ENCODE measurements at places on chromosomes 3 and 15.

GRCh38 chr3:165518346-165518745 lies 318.9 kb downstream of the BCHE start:
- DNase-seq = no peak

- no peak for DNase-seq
These were observed 43.0 kb downstream of the NSMCE3 start for GRCh38 chr15:29226436-29227208.

DNA sequence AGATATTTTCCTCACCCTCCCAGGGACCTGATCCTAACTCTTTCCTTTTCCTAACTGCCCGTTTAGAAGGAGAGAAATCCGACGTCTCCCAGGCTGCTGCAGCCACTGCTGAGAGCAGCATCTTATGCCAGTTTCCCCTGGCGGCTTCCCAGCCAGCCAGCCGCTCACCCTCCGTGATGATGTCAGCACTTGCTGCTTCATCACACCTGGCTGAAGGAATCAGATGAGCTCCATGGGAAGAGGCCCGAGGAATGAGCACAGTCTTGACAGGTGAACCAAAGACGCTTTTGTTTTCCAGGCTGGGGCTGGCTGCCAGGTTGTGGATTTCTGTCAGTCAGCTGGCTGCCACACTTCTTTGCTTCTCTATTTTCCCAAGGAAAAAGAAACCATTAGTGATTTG lies 445.1 kb upstream of the RBMS3 start:
- no peak for DNase-seq

DNA sequence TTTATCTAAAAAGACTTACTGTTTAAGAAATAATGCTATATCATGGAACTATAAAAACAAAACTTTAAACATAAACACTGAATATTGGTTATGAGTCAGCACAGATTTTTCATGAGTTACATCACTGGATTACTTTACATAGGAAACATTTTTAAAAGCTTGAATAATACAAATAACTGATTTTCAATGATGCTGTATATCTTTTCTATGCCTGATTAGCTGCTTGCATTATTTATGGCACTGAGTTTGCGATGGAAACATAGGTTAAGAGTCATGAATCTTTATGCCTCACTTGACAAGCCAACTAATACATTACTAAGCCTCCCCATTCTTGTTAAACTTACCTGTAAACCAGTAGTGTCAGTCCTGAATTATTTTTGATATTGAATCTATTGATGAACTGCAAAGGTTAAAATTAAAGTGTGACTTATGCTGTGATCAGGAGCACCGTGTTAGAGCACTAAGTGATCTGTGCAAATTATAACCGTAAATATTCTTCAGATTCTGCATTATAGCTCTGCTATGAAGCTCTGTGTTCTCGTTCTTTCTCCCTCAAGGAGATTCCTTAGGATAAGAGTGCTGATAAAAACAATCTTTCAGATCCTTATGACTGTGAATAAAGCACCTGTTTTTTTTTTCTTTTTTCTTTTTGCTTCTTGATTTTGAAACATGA lies 437.3 kb upstream of the BCHE start:
- DNase-seq = no peak

DNA sequence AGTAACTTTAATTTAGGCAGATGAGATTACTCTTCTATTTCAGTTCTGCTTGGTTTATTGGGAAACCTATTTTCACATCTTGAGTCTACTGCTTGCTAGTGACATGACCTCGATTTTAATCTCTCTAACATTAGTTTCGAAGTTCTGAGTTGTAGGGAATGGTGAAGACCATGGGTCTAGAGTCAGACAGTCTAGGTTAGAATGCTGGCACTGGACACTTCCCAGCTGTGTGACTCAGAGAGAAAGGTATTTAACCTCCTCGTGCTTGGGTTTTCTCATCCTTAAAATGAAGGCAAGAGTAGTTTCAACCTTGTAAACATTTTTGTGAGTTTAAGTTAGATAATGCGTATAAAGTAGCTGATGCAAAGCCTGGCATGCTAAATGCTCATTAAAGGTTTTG lies 422.1 kb downstream of the GRM7 start:
- no peak for DNase-seq
